ENCODE measurements at places on chromosomes 16 and 17.
A peak's percentile ranks its signal among the peaks of the same experiment; 100 is the strongest.

GRCh38 chr17:19717411-19717908 is 1.1 kb upstream of the SLC47A2 start:
- no peak for DNase-seq

GRCh38 chr17:3865176-3865575 is 19.1 kb upstream of the NCBP3 start:
- DNase-seq, result no peak

DNA sequence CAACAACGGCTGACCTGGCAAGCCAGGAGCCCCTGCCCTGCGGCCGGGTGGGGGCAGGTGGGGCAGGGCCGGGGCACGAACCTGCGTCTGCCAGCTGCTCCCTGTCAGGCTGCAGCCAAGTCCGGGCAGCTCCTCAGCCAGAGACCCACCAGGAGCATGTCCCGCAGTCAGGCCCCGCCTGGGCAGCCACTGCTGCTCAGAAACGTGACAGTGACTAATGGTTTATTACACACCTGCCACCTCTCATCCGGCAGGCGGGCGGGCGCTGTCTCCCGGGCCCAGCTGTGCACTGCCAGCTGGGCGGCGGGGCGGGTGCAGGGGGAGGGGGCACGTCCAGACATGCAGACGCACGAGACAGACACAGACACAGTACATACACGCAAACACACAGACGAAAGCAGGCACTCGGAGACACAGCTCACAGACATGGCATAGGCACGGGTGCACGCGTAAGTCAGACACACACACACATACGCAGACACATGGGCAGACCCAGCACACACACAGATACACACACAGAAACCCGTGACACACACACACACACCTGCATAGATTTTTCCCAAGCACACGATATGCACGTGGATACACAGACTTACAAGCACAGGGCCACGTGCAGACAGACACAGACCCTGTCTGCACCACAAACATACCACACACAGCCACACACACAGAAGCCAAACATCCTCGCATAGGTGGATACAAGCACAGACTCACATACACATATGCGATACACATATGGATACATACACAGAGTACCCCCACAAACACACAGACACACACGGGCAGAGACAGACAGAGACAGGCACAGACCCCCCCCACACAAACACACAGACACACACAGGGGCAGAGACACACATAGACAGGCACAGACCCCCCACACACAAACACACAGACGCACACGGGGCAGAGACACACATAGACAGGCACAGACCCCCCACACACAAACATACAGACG is 248.3 kb upstream of the CIBAR2 start:
- DNase-seq, result no peak

- no peak for DNase-seq
These were observed 15.6 kb downstream of the MRPS23 start for GRCh38 chr17:57834146-57834741.

DNA sequence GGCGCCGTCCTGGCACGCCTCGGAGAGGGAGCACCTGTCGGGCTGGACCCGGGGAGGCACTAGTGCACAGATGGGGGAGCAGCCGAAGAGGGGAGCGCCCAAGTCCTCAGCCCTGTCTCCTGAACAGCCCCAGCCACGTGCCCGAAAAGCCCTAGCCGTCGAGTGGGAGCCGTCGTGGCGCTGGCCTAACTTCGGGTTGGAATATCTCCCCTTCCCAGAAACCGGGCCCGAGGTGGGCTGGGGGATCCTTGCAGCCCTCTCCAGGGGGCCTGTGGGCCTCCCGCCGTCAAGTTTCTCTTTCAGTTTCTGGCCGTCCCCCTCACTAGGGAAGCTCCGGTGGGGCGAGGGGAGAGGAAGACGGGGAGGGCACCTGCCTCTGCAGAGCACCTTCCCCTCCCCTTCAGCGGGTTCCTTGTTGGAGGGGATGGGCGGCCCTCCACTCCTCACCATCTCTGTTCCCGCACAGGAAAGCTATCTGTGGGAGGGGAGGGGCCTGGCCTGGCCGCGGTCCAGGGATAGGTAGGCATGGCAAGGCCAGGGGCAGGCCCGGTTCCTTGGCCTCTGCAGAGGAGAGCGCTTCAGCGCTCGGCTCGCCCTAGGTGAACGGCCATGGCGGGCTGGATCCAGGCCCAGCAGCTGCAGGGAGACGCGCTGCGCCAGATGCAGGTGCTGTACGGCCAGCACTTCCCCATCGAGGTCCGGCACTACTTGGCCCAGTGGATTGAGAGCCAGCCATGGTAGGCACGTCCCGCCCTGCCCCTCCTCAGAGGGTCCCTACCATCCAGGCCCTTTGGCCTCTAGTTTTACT is 709 bp downstream of the STAT5A start:
- no peak for DNase-seq

GRCh38 chr17:61331178-61331577 is 68.5 kb upstream of the TBX2 start:
- no peak for DNase-seq

DNA sequence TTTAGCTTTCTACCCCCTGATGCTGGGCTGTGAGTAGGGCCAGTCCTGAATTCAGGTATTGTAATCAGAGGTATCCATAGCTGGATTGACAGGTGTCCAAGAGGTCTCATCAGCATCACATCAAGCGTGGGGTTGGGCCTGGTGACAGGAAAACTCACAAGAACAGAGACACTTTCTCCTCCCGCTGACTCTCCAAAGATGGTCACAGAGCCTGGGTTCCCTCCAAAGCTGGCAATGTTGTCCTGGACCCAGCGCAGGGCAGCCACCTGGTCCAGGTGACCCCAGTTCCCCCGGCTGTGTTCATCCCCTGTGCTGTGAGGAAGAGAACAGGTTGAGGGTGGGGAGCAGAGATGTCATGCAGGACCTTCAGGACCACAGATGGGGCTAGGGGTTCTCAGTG is 11.7 kb downstream of the CES1 start:
- no peak for DNase-seq

DNA sequence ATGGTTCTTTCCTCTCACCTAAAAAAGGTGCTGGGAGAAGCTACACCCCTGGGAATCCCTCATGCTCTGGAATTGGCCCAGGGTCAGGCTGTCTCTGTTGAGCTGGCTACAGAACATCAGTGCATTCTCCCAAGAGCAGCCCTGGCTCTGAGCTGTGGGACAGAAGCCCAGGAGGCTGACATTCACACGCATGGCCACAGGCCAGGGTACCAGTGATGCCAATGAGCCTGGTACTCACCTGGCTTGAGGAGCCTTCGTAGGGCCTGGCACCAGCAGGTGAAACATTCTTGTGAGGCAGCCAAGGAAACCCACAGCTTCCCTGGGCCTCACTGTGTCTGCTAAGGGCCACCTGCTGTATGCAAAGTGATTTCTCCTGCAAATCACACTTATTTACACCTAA is 121.7 kb upstream of the CCL2 start:
- DNase-seq, result no peak

GRCh38 chr16:88286301-88286923 is 96.3 kb upstream of the ZNF469 start:
- DNase-seq, result no peak

GRCh38 chr17:59389066-59389465 is 57.6 kb downstream of the YPEL2 start:
- no peak for DNase-seq

- DNase-seq, result no peak
These were observed 28.9 kb downstream of the ITFG1 start for GRCh38 chr16:47431960-47432359.

- DNase-seq, result no peak
These were observed 27.4 kb upstream of the MSI2 start for GRCh38 chr17:57228911-57229310.

- DNase-seq, result no peak
These were observed 8.1 kb downstream of the SLC5A11 start for GRCh38 chr16:24853830-24854229.

GRCh38 chr17:27391427-27391826 is 64.8 kb upstream of the KSR1 start:
- DNase-seq, result no peak

DNA sequence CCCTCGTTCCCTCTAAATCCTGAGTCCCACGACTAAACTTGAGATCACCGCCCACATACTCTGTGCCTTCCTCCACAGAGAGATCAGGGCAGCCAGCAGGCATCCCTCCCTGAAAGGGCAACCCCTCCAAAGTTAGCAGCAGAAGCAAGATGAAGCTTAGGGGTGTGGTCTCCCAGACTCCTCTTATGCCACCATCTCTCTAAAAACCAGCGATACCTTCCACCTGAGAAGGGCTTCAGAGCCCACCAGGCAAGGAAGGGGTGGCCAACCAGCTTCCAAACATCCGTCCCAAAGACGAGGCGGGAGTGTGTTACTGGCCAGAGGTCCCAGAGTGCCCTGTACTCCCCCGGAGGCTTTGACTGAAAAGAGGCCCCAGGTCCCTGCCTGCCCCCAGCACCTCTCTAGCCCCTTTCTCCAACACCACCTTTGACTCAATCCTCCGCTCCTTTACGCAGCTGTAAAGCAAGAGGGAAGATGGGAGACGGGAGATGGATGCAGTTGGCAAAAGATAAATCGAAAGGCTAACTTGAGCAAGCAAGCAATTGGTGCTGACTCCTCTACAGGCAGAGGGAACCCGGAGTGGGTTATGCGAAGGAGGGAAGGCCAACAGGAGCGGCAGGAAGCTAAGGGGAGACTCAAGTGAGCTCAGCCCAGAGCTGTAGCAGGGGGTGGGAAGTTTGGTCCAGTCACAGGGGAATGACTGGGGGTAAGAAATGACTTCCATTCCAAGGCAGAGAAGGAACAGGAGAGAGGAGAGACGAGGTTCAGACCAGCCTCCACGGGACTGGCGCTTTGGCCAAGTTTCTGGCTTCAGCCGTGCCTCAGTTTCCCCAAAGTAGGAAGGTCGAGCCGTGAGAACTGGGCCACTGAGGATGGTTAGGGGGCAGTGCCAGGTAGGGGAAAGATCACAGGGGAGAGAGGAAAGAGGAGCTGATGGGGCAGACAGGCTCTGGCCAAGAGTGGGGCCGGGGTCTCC is 1.0 kb downstream of the ST3GAL2 start:
- DNase-seq, result no peak

- DNase-seq, result no peak
These were observed 13.3 kb downstream of the SOCS1 start for GRCh38 chr16:11242658-11243057.

DNA sequence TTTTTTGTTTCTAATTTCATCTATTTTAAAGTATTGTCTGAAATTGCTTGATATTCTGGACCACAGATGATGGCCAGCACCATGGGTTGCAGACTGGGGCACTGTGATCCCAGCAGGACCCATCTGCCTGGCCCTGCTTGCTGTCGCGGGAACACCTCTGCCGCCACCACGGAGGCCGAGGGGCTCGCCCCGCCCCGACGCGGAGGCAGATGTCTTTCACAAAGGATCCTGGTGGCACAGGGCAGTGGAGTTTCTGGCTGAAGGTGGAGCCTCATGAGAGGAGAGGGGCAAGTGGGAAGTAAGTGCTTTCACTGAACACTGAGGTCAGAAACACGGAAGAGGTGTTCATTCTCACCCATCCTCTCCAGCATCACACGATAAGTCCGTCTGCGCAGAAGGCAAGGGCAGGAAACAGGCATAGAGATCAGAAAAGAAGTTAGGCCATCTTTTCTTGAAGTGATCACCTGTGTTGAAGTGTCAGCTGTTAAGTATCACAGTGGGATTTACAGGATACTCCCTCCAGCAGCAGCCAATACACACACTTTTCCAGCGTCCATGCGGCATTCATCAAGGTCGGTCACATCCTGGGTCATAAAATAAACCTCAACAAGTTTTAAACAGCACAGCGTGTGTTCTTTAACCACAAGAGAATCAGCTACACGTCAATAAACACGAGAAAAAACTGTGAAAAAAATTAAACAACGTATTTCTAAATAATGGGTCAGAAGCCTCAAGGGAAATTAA is 194.5 kb downstream of the RPTOR start:
- DNase-seq, result no peak

- DNase-seq, result no peak
These were observed 415 bp upstream of the FLOT2 start for GRCh38 chr17:28897769-28898526.

- peak; percentile 80 for DNase-seq
These were observed 40.1 kb downstream of the NOS2 start for GRCh38 chr17:27760069-27760885.

DNA sequence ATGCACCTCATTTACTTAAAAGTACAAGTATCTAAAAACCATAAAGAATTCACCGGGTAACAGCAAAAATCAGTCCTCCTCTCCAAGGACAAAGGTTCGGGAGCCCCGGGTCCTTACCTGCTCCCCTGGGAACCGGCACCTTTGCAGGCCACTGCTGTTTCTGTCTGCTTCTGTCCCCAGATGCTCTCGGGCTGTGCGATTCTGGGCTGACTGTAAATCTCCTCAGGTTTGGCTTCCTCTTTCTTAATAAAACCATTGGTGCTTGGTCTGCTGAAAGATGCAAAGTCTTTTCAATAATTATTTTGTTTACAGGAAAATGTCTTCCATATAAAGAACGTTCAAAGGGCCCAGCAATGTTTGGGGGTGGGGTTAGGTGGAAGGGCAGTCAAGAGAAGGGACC is 63.9 kb downstream of the MARCHF10 start:
- DNase-seq, result no peak

DNA sequence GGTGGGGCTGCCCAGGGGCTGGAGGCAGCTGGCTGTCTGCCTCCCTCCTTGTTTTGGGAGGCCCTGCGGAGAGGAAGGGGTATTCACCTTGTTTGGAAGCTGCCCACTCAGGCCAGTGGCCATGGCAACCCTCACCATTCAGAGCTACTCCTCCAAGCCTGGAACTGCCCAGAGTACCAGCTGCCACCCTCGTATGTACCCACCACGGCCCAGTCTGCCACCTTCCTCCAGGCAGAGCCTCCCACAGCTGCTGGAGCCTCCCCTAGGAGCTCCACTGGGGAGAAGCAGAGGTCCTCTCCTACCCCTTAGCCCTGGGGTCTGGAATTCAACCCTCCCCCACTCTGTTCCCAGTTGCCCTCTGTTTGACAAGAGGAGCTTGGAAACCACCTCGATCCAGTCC is 90.7 kb downstream of the AXIN2 start:
- no peak for DNase-seq

Measured in tibial nerve (tissue), 4 donors.